ENCODE measurements at places on chromosomes 6 and 20.
A peak's percentile ranks its signal among the peaks of the same experiment; 100 is the strongest.

- DNase-seq: no peak
Measured at GRCh38 chr6:162069995-162070394, 657.6 kb downstream of the PRKN start.

- peak; percentile 93 for DNase-seq
Measured at GRCh38 chr6:12163149-12163548, 127.0 kb upstream of the EDN1 start.

DNA sequence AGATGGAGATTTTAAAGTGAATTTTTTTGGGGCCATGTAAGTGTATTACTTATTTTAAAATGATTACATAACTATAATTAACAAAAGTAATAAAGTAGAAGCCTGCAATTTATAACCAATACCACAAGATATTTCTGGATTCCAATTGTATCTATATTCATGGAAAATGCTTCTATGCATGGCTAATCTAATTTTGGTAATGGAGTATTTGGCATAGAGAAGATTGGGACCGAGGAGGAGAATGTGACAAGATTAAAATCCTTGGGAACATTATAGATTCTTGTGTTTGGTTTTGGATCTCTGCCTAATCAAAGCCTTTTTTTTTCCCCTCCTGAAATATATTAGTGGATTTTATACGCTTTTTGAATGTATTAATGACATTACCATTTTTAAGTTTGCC is 12.9 kb upstream of the TMX4 start:
- no peak for DNase-seq

GRCh38 chr20:13174402-13174801 is 46.7 kb upstream of the ISM1 start:
- peak; percentile 65 for DNase-seq

- DNase-seq: no peak
Measured at GRCh38 chr6:170439366-170440361, 113.4 kb downstream of the PSMB1 start.

- no peak for DNase-seq
Measured at GRCh38 chr6:146027586-146028251, 1.1 kb upstream of the GRM1 start.

- peak; percentile 15 for DNase-seq
Measured at GRCh38 chr20:51700809-51701285, 67.3 kb downstream of the ATP9A start.

GRCh38 chr20:32966881-32967781 is 37.1 kb downstream of the SUN5 start:
- peak; percentile 23 for DNase-seq

DNA sequence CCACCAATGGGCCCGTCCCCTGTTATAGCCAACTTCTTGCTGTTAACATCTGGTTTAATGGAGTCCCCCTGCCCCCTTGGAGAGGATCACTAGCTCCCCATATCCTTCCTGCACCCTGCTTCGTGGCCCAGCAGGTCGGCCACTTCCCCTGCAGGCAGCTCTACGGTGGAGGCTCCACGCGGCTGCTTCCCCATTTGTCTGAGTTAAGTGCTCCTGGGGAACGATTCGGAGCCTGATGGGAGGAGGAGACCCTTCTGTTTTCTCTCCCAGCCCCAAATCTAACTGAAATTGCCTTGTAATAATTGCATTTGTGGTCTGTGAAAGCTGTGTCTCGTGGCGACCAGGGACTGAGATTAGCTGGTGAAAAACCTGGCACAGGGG is 74.6 kb downstream of the SULF2 start:
- peak; percentile 37 for DNase-seq

DNA sequence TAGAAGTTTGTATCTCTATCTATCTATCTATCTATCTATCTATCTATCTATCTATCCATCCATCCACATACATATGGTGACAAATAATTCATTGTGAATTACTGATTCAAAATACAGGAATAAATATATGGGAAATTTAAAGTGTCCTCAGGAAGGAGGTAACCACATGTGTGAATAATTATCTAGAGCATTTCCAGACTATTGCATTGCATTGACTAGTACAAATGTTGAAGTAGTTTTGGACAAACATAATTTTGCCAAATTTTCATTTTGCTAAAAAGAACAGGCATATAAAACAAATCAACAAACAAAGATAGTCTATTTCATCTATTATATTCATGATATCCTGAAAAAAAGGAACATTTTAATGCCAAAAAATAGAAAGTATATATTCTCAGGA is 192.7 kb downstream of the UTRN start:
- no peak for DNase-seq

DNA sequence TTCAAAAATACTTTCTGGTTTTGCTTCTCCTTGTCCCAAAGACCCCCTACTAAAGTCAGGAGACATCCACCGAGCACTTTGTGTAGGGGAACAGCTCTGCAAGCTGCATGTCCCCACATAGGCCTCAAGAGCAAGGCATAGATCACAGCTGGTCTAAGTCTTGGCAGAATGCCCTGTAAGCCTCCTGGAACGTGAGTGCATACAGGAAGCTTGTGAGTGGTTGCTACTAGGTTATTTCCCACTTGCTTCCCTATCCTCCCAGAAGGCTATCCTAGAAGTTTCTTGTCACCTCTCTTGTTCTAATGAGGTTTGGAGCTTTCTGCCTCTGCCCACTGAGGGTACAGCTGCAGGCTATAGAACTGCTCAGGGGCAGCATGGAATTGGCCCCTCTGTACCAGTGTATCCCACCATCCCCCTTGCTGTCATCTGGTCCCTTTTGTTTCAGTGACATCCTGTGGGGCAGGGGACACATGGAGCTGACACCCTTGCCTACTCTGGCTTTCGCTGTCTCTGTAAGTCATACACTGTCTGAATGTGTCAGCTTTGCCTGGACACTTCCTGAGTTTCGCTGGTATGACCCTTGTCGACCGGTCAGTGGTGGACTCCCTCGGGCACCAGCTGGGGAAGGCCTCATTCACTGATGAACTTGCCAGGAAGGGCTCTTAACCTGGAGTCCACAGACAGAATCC is 35.6 kb upstream of the KCNK16 start:
- peak; percentile 5 for DNase-seq

DNA sequence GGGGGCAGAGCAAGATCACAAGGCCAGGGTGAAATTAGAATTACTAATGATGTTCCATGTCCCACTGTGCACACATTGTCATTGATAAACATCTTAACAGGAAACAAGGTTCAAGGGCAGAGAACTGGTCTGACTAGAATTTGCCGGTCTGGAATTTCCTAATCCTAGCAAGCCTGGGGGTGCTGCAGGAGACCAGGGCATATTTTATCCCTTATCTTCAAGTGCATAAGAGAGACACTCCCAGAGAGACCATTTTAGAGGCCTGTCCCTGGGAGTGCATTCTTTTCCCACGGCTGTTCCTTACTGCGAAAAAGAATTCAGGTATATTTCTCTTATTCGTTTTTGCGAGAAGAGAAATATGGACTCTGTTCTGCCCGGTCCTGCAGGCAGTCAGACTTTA is 41.5 kb downstream of the CD83 start:
- no peak for DNase-seq

GRCh38 chr6:4128748-4129147 is 6.6 kb downstream of the ECI2 start:
- DNase-seq: no peak

DNA sequence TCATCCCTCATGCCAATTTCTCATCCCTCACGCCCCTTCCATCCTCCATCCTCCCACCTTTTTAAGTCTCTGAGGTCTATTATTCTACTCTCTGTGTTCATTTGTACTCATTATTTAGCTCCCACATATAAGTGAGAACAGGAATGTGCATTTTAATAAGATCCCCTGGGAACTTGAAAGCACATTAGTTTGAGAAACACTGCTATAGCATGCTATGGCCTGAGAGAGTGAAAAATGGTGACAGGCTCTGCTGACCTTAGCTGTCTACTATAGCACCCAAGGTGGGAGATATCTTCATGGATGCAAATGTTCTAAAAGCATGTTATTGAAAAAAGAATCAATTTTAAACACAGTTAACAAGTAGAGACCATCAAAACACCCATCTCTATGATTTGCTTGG is 712.0 kb downstream of the TFAP2A start:
- no peak for DNase-seq

DNA sequence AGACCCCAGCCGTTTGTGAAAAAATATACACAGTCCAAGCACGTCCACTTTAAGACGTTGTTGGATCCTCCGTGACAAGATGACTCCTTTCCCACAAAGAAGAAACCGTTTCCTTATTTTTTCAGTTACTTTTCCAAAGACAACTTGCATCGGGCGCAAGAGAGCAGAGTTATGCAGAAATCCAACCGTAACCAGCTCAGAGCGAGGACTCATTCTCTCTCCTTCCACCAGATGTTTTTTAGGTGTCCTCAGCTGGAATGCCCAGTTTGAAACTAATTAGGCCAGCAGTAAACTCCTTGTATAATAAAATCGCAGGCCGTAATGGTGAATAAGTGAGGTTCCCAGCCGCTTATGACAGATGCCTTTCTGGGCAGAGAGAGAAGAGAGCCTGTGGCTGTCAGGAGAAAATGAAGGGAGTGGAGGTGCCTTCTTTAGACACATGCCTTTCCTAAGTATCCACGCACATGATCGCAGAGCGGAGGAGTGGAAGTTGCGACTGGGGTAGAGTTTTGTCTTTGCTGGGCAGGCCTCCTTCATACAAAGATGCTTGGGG is 2.8 kb downstream of the EYA2 start:
- DNase-seq: no peak

- DNase-seq: no peak
Measured at GRCh38 chr20:46621492-46621891, 29.8 kb downstream of the SLC13A3 start.

DNA sequence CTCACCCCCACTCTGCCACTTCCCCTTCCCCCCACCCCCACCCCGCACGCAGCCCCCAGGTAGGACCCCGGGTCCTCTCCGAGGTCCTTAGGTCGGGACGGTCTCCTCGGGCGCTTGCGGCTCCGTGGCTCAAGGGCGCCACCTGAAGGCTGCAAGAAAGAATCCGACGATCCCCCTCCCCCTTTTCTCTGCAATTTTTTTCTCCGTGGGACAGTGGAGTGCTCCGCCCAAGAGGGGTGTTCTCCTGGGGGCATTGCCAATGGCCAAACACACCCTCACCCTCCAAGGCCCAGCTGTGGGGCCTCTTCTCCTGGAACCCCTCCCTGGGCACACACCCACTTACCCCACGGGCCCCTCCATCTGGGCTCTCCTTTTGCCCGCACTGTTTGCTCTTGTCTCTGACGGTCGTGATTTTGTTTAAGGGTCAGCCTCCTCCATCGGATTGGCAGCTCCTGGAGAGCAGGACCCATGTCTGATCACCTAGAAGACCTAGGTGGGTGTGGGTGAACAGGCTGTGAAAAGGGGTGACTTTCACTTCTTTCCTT is 1.1 kb upstream of the TMEM74B start:
- DNase-seq: peak; percentile 6

- no peak for DNase-seq
Measured at GRCh38 chr6:110328259-110328658, 29.9 kb downstream of the METTL24 start.

DNA sequence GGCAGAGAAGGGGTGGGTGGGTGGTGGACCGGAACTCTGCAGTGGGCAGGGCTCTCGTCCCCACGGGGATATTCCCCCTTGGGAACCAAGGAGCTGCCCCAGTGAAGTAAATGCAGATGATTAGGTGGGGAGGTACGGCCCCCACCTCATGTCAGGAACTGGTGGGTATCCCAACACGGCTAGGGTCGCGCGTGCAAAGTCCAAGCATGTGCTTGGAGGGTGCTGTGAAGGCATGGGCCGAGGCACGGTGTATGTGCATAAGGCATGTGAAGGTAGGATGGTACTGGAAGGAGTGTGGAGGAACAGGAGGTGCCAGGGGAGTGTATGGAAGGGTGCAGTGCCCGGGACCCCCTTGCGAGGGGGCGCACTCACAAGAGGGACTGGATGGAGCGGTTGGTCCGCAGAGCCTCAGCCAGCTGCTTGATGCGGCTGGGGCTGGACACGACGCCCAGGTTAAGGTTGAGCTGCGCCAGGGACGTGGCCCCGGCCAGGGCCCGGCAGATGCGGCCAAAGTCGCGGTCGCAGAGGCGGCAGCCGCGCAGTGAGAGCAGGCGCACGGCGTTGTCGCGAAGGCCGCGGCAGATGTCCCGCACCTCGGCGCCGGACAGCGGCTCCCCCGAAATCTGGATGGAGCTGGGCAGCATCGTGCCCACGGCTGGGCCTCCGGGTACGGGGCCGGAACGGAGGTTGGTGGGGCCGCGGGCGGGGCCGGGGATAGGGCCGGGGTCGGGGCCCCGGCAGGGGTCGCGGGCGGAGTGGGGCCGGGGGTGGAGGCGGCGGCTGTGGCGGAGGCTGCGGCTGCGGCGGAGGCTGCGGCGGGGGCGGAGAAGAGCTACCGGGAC is 783 bp downstream of the LRRC73 start:
- DNase-seq: no peak

DNA sequence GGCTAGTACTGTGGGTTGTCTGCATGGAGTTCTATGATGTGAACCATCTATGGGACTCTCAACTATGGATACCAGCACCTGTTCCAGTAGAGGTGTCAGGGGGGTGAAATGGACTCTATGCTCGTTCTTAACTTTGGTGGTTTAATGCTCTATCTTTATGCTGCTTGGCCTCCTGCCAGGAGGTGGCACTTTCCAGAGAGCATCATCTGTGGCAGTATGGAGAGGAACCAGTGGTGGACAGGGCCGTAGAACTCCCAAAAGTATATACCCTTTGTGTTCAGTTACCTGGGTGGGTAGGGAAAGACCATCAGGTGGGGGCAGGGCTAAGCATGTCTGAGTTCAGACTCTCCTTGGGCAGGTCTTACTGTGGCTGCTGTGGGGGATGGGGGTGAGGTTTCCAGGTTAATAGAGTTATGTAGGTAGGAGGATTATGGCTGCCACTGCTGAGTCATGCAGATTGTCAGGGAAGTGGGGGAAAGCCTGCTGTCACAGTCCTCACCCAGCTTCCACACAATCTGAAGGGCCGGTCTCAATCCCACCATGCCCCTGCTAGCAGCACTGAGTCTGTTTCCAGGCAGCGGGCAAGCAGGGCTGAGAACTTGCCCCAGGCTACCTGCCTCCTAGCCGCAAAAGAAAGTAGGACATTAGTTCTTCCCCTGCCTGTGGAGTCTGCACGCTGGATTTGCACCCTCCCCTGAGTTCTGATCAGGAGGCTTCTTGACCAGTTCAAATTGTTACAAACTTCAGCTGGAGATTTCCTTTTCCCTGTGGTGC is 284.0 kb downstream of the KCNQ5 start:
- no peak for DNase-seq

- DNase-seq: peak; percentile 43
Measured at GRCh38 chr6:119110601-119111548, 32.4 kb upstream of the FAM184A start.

- no peak for DNase-seq
Measured at GRCh38 chr6:2061880-2062279, 183.5 kb downstream of the GMDS start.

DNA sequence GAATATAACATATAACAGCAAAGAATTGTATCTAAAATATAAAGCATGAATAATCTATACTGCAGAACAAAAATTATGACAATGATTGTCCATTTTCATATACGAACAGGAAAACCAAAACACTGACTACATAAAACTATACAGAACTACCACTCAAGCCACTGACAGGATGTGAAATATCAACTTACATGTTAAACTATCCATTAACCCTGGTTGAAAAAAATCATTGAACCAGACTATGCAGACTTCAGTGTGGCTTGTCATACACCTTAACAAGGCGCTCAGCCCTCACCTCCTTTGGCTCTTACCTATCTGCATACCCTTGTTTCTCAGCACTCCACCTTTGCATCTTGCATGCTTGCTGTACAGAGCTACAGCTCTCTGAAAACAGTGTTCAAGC is 34.9 kb downstream of the ASCC3 start:
- no peak for DNase-seq

GRCh38 chr6:159376516-159377158 is 207.4 kb downstream of the FNDC1 start:
- DNase-seq: no peak

- no peak for DNase-seq
Measured at GRCh38 chr6:35495258-35496035, 1.4 kb downstream of the TEAD3 start.
